Frontal cortex (tissue), 4 donors: ENCODE measurements at places on chromosomes 1 and 21. TPM values are rescaled to one million over a fixed set of nuclear protein-coding genes. Genes with fewer than 3 reads are reported as not detected.

DNA sequence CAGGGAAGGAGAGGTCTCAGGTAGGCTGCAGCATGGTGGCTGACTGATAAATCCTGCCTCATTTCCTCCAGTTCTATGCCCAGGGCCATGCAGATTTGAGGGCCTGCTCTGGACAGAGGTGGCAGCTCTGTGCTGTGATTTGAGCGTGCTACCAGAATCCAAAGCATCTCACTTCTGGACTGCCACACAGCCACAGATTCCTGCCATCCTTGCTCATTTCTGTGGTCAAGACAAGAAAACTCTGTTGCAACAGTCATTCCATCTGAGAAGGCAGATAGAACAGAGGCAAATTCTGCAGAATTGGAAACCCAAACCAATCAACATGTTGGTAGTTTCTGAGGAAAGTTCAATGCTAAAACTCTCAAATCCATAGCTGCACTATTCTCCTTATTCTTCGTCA, 102.8 kb upstream of the GALNT2 start:
- no peak for DNase-seq

- DNase-seq = no peak
Observed at GRCh38 chr1:59029411-59030167, 245.7 kb upstream of the JUN start.

Gene CDC7
- 24.9 TPM for total RNA-seq

GRCh38 chr1:172004671-172005070, 163.4 kb downstream of the DNM3 start:
- DNase-seq = no peak

Gene AKR7A3
- 1.2 TPM for total RNA-seq

Gene PGLYRP4
- total RNA-seq = not detected

- DNase-seq = no peak
Observed at GRCh38 chr1:177959811-177960515, 9.9 kb downstream of the SEC16B start.

GRCh38 chr1:154755858-154756730, 114.0 kb downstream of the KCNN3 start:
- no peak for DNase-seq

DNA sequence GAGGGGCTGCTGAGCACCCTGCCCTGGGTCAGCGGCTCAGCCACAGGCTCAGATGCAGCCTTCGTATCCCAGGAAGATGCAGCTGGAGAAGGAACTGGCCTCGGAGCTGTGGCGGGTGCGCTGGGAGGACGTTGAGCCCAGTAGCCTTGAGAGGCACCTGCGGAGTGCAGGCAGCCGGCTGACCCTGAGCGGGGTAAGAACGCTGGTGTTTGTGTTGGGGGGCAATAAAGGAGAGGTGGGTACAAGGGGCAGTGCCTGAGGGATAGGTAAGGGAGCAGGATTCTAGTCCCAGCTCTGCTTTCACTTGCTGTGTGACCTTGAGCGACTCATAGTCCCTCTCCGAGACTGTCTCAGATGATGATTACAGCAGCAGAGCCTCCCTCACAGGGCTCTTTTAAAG, 6.4 kb downstream of the NPR1 start:
- no peak for DNase-seq

GRCh38 chr1:160124705-160125478, 9.3 kb downstream of the ATP1A2 start:
- DNase-seq = no peak

Gene CD247
- 1.2 TPM for total RNA-seq

GRCh38 chr1:74790453-74790852, 57.5 kb downstream of the TYW3 start:
- no peak for DNase-seq

DNA sequence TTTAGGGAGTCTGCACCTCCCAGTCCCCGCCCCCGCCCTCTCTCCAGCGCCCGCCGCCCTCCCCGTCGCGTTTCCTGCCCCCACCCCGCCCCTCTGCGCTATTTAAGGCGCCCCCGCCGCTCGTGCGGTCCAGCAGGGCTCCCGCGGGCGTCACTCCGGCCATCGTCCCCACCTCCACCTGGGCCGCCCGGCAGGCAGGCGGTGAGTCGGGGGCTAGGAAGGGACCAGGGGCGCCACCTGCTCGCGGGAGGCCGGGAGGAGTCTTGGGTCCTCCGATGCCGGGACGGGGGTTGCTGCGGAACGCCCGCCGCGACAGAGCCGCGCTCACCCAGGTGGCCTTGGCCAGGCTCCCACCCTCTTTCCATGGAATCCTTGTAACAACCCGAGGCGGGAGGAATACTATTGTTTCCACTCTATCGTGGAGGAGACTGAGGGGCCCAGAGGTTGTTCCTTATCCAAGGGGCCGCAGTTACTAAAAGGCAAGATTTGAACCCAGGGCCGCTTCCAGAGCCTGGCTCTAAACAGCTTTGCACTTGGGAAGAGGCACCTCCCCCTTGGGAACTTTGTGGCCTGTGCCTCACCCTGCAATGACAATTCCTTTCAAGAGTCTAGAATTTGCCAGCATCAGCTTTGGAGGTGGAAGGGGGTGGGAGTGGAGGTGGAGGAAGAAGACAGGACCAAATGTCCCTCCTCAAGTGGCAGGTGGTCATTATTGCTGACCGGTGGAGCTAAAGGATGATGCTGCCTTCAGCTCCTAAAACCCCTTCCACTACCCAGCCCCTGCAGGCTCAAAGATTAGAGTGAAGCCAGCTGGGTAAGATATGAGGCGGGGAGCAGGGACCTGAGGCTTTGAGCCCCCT, at the start of gene GJA4:
Gene GJA4, plus strand, starts transcription at position 132 of the 860 bp plus-strand sequence. CDS start 1,215 bp downstream, outside the sequence.
- DNase-seq = peak; percentile 58

GRCh38 chr1:22366346-22366745, 85.3 kb upstream of the ZBTB40 start:
- DNase-seq = no peak

Gene RIPPLY3
- total RNA-seq = not detected

DNA sequence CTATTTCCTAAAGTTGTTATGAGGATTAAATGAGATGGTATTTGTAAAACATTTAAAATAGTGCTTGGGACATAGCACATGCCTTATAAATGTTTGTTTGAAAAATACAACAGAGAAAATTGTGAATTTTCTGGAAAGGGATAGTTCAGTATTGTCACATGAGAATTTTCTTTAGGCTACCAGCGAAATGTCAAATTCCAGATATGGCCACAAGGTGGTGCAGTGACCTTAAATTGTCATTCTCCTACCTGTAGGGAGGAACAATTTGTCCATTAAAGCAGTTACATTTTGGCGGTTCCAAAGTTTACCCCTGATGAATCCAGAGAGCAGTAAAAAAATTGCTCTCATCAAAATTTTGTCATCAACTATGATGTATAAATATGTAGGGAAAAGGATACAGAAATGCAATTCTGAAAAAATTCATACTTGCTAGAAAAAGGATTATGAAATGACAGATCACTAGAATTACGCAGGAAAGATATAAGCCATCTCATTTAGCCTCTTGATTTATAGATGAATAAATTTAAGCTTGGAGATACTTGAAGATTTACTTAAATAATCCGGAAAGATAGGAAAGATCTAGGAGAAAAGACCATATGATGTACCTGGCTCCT, 50.2 kb upstream of the TSHB start:
- no peak for DNase-seq

DNA sequence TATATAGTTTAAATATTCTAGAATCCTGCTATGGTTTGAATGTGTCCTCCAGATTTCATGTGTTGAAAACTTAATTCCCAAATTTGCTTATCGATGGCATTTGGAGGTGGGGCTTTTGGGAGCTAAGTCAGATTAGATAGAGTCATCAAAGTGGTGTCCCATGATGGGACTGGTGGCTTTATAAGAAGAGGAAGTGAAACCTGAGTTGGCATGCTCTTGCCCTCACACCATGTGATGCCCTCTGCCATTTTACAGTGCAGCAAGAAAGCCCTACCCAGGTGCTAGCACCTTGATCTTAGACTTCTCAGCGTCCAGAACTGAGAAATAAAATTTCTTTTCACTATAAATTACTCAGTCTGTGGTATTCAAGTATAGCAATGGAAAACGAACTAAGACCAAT, 111.3 kb downstream of the TGFB2 start:
- DNase-seq = no peak
